ENCODE measurements at places on chromosomes 2 and 18.

GRCh38 chr2:42060028-42060427 is 12.2 kb downstream of the PKDCC start:
- DNase-seq: no peak

DNA sequence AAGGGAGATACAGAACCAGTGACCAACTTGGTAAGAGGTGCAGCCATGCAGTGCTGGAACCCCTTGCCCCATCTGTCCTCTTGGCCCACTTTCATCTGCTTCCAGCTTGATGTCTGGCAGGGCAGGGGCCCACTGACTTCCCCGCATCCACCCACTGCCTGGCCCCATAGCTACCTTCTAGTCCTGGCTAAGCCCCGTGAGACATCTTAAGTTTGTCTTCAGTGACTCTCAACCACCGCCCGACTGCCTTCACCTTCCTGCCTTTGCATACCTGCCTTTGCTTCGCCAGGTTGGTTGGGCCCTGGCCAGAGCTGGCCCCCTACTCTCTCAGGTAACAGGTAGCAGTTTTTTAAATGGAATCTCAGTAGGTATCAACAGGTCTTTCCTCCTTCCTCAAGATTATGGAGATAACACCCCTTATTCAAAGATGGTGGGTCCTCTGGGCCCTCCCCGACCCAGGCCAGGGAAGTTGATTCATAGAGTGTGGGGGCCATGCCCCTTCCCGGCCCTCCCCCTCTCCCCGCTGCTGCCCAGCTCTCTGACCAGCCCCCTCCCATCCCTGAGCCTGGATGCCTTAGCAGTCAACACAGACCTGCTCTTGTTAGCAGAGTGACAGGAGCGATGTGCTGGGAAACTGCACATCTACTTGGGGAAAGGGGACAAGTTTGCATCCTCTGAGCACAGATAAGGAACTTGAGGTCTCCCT is 2.8 kb downstream of the ARID5A start:
- no peak for DNase-seq

- no peak for DNase-seq
Measured at GRCh38 chr18:22098563-22098989, 70.8 kb upstream of the GATA6 start.

DNA sequence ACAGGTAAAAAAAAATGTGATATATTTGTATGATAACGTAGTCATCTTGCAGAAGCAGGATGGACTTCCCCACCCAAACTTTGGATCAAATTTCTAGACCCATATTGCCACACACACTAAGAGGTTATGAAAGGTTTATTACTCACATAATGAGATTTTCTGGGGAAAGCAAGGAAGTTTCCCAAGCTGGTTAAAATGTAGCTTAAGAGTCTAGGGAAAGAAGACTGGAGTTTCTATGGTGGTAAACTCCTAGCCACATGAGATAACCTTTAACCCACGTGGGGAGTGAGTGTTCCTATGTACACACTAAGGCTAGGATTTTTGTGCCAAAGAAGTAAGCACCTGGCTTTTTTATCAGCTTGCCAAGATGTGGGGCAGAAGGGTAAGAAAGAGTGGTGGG is 335.7 kb upstream of the UBE2E3 start:
- no peak for DNase-seq

DNA sequence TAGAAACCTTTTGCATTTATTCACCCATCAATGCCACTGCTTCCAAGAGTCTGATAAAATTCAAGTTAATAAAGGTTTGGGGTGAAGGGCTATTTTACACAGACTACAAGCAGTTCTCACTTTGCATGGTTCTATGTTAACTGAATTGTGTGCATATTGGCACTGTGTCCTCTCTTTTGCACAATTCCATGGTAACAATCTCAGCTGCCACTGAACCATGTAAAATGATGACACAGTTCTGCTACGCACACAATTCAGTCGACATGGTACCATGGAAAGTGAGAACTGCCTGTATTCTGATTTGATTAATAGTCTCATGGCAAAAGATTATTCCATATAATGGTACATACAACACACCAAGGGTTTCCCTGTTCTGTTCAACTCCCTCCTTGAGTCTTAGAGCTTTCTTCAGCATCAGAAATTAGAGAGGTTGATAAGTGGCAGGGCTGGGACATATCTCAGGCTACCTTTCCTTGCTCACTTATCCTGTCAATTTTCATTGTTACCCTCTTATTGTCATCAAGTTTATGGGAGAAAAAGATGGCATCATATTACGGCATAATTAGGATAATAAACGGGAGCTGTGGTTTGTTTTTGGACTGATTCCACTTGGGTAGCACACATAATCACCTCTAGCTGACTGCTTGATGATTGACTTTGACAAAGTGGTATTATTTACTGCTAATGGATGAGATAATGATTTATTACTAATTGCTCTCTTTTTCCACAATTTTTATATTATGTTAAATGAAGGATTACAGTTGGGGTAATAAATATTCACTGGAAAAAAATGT is 139.3 kb upstream of the CREB1 start:
- no peak for DNase-seq
